ENCODE measurements at places on chromosomes 3 and 15.

GRCh38 chr3:50163572-50164455 lies 8.7 kb downstream of the SEMA3F start:
- no peaks in the 10 kb centered on the region for H3K36me3 ChIP-seq
- peak overlapping the region; percentile 81 for H3K27ac ChIP-seq
- DNase-seq = peak; percentile 86
- H3K27me3 ChIP-seq = no peaks in the 10 kb centered on the region

DNA sequence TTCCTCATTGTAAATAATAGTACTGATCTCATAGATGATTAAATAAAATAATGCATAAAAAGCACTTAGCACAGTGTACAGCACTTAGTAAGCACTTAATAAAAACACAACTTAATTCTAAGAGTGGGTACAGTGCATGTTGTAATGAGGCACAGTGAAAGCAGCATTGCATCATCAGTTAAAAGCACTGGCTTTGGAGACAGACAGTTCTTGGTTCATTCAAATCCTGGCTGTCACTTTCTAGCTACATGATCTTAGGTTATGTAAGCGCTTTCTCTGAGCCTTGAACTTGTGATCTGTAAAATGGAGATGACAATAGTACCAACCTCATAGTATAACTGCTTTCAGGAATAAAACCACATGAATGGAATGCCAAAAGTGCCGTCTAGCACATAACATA lies 151.5 kb downstream of the DPH6 start:
- H3K27ac ChIP-seq = no peak overlapping the region
- H3K36me3 ChIP-seq = no peaks in the 10 kb centered on the region
- no peak for DNase-seq
- no peaks in the 10 kb centered on the region for H3K4me1 ChIP-seq
- H3K4me3 ChIP-seq = no peak overlapping the region

GRCh38 chr3:124805671-124806070 lies 75.4 kb downstream of the UMPS start:
- H3K36me3 ChIP-seq = no peaks in the 10 kb centered on the region
- no peak overlapping the region for H3K27ac ChIP-seq
- no peaks in the 10 kb centered on the region for H3K27me3 ChIP-seq
- no peak for DNase-seq

DNA sequence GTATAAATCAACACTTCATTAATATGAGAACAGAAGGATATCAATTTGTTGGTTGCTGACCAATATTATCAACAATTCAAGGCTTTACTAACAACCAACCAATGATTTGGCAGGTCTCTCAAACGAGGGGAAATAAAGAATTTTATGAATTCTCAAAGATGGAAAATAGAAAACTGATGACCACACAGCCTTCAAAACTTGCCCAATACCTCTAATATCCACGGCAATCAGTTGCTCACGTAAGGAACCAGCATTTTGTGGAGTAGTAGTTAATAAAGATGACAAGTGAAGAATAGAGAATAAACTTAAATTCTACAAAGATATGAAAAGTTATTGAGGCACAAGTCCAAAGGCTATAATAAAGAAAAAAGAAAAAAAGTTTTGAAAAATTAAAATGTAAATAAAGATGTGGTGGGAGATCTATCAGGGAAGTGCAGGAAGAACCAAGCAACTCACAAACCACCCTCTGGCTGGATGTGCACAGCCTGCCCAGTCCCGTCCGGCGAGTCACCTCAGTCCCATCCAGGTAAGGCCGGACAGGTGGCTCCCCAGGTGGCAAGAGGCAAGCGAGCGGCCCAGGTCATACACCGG lies 808 bp downstream of the GK5 start:
- peak overlapping the region; percentile 83 for H3K27ac ChIP-seq
- no peak for DNase-seq
- no peaks in the 10 kb centered on the region for H3K27me3 ChIP-seq
- H3K4me1 ChIP-seq = no peaks in the 10 kb centered on the region

- H3K27ac ChIP-seq = no peak overlapping the region
- DNase-seq = no peak
- no peak overlapping the region for H3K4me3 ChIP-seq
- H3K4me1 ChIP-seq = no peaks in the 10 kb centered on the region
- H3K27me3 ChIP-seq = no peaks in the 10 kb centered on the region
These were observed 24.6 kb upstream of the IL20RB start for GRCh38 chr3:136932978-136933772.

GRCh38 chr3:50333744-50334328 lies 5.8 kb upstream of the TUSC2 start:
- H3K27me3 ChIP-seq = no peaks in the 10 kb centered on the region
- H3K4me1 ChIP-seq = peaks cover 4% of the 10 kb centered on the region
- H3K36me3 ChIP-seq = no peaks in the 10 kb centered on the region
- peak overlapping the region; percentile 99 for H3K27ac ChIP-seq
- peak; percentile 67 for DNase-seq
- no peak overlapping the region for H3K4me3 ChIP-seq

Measured in uterus (tissue), 4 donors.